ENCODE measurements at places on chromosomes 6 and 20. TPM values are rescaled to one million over a fixed set of nuclear protein-coding genes. Genes with fewer than 3 reads are reported as not detected.

The LY6G6C gene
- not detected for total RNA-seq

The TLDC2 gene
- not detected for total RNA-seq

The ARMC2 gene
- total RNA-seq = 3.4 TPM

The RAET1E gene
- total RNA-seq = not detected

The IDH3B gene
- total RNA-seq = 143 TPM

- H3K27ac ChIP-seq = no peak overlapping the region
- no peaks in the 10 kb centered on the region for H3K4me1 ChIP-seq
- no peak for DNase-seq
- H3K27me3 ChIP-seq = no peaks in the 10 kb centered on the region
- no peaks in the 10 kb centered on the region for H3K36me3 ChIP-seq
Observed at GRCh38 chr6:74902846-74903245, 303.0 kb downstream of the COL12A1 start.

- H3K4me3 ChIP-seq = no peak overlapping the region
- DNase-seq = no peak
- no peaks in the 10 kb centered on the region for H3K36me3 ChIP-seq
- no peaks in the 10 kb centered on the region for H3K4me1 ChIP-seq
- H3K27me3 ChIP-seq = peaks cover 4% of the 10 kb centered on the region
Observed at GRCh38 chr6:166855416-166855815, 100.9 kb downstream of the RNASET2 start.

- no peak overlapping the region for H3K4me3 ChIP-seq
- H3K27me3 ChIP-seq = no peaks in the 10 kb centered on the region
- H3K27ac ChIP-seq = no peak overlapping the region
- no peak for DNase-seq
- peaks cover 4% of the 10 kb centered on the region for H3K4me1 ChIP-seq
Observed at GRCh38 chr6:150887978-150888563, 22.6 kb downstream of the MTHFD1L start.

GRCh38 chr6:1716868-1717267 lies 107.2 kb downstream of the FOXC1 start:
- peaks cover 6% of the 10 kb centered on the region for H3K36me3 ChIP-seq
- DNase-seq = no peak
- H3K4me3 ChIP-seq = no peak overlapping the region
- H3K4me1 ChIP-seq = no peaks in the 10 kb centered on the region

DNA sequence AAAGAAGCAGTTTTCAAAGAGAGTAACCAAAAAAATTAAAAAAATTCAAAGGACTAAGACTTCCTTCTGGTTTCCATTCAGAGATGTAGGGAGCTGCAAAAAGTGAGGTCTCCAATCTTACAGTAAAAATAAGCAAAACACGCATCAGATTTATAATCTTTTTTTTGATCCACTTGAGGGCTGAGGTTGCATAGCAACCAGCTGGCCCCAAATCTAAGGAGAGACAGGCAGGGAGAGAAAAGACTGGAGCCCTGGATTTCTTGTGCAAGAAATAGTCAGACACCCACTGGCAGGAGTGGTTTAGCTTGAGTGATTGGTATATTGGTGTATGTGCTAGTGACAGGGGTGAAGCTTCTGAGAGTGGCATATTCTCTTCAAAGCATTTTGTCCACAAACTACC lies 135.9 kb upstream of the FUT9 start:
- no peaks in the 10 kb centered on the region for H3K27me3 ChIP-seq
- DNase-seq = no peak
- no peaks in the 10 kb centered on the region for H3K4me1 ChIP-seq
- H3K4me3 ChIP-seq = no peak overlapping the region
- no peaks in the 10 kb centered on the region for H3K36me3 ChIP-seq
- no peak overlapping the region for H3K27ac ChIP-seq

GRCh38 chr20:4283016-4283415 lies 267.7 kb upstream of the RNF24 start:
- no peaks in the 10 kb centered on the region for H3K36me3 ChIP-seq
- no peak overlapping the region for H3K27ac ChIP-seq
- DNase-seq = no peak
- no peak overlapping the region for H3K4me3 ChIP-seq

DNA sequence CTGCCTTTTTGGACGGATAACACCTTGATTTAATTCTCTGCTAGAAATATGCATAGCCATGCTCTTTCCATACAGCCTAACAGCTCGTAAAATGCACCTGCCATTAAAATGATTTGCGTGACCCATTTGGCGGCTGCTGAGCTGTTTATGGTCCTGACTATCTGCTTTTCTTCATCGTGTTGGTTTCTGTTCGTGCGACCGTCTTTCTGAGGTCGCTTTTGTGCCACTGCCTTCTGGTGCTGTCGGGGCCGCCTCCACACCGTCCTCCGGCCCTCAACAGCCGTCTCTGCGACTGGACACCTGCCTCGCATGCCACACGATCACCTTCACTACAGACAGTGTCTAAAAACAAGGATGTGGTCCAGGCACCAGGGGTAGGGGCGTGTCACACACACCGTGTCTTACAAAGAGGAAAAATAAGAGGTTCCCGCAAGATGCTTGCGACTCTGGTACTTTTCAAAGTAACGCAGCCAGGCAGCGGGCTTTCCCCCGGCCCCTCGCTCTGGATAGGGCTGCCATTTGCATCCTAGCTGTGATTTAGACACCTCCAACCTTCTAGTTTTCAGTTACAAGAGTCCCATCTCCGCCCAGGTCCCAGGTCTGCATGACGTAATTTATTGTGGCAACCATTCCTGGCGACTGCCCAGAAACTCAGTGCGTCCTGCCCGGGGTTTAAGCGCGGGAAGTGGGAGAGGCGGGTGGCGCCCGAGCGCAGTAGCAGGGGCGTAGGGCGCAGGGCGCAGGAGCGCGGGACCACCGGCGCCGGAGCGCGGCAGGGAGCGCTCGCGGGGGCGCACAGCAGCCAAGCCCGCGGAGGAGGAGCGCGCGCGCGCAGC lies at the start of gene STMND1:
TSS of gene STMND1 (plus strand) at position 629 of the 836 bp plus-strand sequence. CDS start 208 bp downstream, outside the sequence.
- no peak for DNase-seq
- no peaks in the 10 kb centered on the region for H3K36me3 ChIP-seq
- H3K4me1 ChIP-seq = peaks cover 4% of the 10 kb centered on the region
- H3K27ac ChIP-seq = no peak within 1 kb of the TSS
- H3K4me3 ChIP-seq = peak within 1 kb of the TSS; percentile 64

- no peak overlapping the region for H3K27ac ChIP-seq
- no peaks in the 10 kb centered on the region for H3K27me3 ChIP-seq
- H3K36me3 ChIP-seq = peaks cover 9% of the 10 kb centered on the region
- DNase-seq = no peak
- no peak overlapping the region for H3K4me3 ChIP-seq
Observed at GRCh38 chr20:48926821-48927220, 5.3 kb downstream of the ARFGEF2 start.

DNA sequence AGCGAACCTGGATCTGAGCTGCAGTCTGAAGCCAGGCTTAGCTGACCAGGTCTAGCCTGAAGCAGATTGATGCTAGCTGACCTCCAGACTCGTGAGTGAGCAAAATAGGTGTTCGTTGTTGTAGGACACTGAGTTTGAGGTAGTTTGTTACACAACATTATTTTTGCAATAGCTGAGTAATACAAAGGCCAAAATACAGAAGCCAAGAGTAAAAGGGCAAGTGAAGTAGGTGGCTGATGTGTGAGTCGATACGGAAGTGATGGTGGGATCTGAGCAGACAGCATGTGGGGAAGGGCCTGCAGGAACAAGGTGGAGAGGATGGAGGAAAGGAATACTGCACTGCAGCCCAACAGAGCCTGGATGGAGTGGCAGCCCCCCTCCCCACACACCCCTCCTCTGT lies 8.5 kb upstream of the SPATS1 start:
- DNase-seq = no peak
- H3K27me3 ChIP-seq = peaks cover 8% of the 10 kb centered on the region
- no peak overlapping the region for H3K4me3 ChIP-seq
- no peaks in the 10 kb centered on the region for H3K4me1 ChIP-seq
- H3K27ac ChIP-seq = no peak overlapping the region
- no peaks in the 10 kb centered on the region for H3K36me3 ChIP-seq

- H3K27ac ChIP-seq = no peak overlapping the region
- H3K4me3 ChIP-seq = no peak overlapping the region
- peaks cover 62% of the 10 kb centered on the region for H3K36me3 ChIP-seq
- peaks cover 34% of the 10 kb centered on the region for H3K27me3 ChIP-seq
- no peak for DNase-seq
Observed at GRCh38 chr20:46060301-46060881, 29.4 kb downstream of the NCOA5 start.

DNA sequence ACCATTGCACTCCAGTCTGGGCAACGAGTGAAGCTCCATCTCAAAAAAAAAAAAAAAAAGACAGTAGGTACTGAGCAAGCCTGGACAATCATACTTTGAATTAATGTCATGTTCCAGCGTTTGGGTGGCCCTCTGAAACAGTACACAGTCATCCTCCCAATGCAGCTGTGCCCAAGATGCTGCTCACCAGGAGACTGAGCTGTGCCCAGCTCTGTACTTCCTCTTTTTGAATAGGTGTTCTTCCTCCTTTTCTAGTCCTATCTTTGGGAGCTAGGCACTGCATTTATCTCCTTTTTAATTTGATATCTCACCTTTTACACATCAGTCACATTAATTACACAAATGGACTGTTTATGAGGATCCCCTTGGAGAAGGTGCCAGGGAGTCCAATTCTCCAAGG lies 101.5 kb downstream of the RPP40 start:
- no peak overlapping the region for H3K4me3 ChIP-seq
- no peak for DNase-seq
- no peak overlapping the region for H3K27ac ChIP-seq
- H3K36me3 ChIP-seq = peaks cover 33% of the 10 kb centered on the region
- H3K27me3 ChIP-seq = no peaks in the 10 kb centered on the region
- H3K4me1 ChIP-seq = peaks cover 27% of the 10 kb centered on the region

DNA sequence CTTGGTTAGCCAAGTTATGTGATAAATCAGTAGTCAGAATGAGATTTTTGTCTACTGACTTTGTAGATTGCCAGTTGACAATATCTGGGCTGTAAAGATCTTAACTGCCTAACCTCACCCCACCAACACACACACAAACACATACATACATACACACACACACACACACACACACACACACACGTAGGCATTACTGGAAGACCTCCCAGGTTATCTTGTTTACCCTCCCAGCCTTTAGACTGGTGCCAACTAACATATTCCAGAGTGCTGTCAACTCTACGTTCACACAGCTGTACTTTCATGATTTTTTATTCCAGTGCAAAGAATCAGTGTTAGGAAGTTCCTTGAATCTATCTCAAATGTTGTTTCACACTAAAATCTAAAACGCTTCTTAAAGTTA lies 38.9 kb downstream of the BMP5 start:
- no peak overlapping the region for H3K4me3 ChIP-seq
- DNase-seq = no peak

- DNase-seq = peak; percentile 4
- peaks cover 54% of the 10 kb centered on the region for H3K27me3 ChIP-seq
- H3K4me3 ChIP-seq = peak overlapping the region; percentile 24
- peaks cover 8% of the 10 kb centered on the region for H3K4me1 ChIP-seq
- no peaks in the 10 kb centered on the region for H3K36me3 ChIP-seq
Observed at GRCh38 chr20:24469894-24470745, 691 bp downstream of the SYNDIG1 start.

GRCh38 chr6:24899997-24900325 lies 35.8 kb downstream of the RIPOR2 start:
- peak overlapping the region; percentile 94 for H3K27ac ChIP-seq
- H3K36me3 ChIP-seq = peaks cover 67% of the 10 kb centered on the region
- peak; percentile 60 for DNase-seq
- H3K4me3 ChIP-seq = peak overlapping the region; percentile 73
- H3K4me1 ChIP-seq = peaks cover 81% of the 10 kb centered on the region
- H3K27me3 ChIP-seq = no peaks in the 10 kb centered on the region

DNA sequence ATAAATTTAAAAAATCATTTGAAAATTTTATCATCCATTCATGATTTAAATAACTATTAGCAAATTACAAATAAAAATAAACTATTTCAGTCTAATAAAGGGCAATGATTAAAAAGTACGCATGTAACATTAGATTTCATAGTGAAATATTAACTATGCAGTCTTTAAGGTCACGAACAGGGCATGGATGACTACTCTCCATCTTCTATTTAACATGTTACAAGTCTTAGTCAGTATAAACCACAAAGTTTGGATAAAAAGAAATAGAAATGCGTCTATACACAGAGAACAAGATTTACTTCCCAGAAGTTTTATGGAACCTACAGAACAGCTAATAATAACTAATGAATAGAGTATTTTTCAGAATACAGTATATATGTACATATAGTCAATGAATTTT lies 1016.0 kb downstream of the EYS start:
- H3K27me3 ChIP-seq = no peaks in the 10 kb centered on the region
- H3K36me3 ChIP-seq = no peaks in the 10 kb centered on the region
- DNase-seq = no peak
- H3K27ac ChIP-seq = no peak overlapping the region

DNA sequence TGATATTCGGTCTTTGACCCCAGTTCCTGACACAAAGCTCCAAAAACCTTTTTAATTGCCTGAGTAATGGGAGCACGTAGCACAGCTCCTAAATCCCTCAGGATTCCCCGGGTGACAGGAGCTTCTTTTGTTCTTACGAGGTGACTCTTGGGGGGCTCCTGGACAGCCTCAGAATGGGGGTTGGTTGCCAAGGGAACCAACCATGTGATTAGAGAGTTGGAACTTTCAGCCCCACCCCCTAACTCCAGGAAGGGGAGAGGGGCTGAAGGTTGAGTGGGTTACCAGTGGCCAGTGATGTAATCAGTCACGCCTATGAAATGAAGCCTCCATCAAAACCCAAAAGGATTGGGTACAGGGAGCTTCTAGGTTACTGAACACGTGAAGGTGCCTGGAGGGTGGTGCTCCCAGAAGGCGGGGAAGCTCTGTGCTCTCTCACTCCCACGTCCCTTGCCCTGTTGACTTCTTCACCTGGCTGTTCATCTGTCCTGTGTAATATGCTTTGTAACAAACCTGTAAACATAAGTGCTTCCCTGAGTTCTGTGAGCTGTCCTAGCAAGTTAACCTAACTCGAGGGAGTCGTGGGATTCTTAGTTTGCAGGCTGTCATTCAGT lies 89.5 kb downstream of the CHMP4B start:
- H3K27me3 ChIP-seq = peaks cover 11% of the 10 kb centered on the region
- H3K36me3 ChIP-seq = no peaks in the 10 kb centered on the region
- H3K4me1 ChIP-seq = no peaks in the 10 kb centered on the region
- H3K4me3 ChIP-seq = no peak overlapping the region

GRCh38 chr6:225121-225721 lies 67.1 kb upstream of the DUSP22 start:
- H3K4me1 ChIP-seq = peaks cover 71% of the 10 kb centered on the region
- no peaks in the 10 kb centered on the region for H3K27me3 ChIP-seq
- H3K27ac ChIP-seq = peak overlapping the region; percentile 96
- peak; percentile 74 for DNase-seq
- peaks cover 5% of the 10 kb centered on the region for H3K36me3 ChIP-seq

GRCh38 chr6:3876866-3877265 lies 27.7 kb downstream of the FAM50B start:
- peaks cover 4% of the 10 kb centered on the region for H3K27me3 ChIP-seq
- no peak for DNase-seq
- H3K27ac ChIP-seq = no peak overlapping the region
- H3K4me1 ChIP-seq = no peaks in the 10 kb centered on the region

All from activated naive CD8-positive, alpha-beta T cell treated with anti-CD3 and anti-CD28 coated beads for 36 hours (primary cell).